Aorta (tissue), 5 donors: ENCODE measurements at places on chromosomes 16 and 17. TPM values are rescaled to one million over a fixed set of nuclear protein-coding genes. Genes with fewer than 3 reads are reported as not detected.

GRCh38 chr17:61209106-61209439 is 190.6 kb upstream of the TBX2 start:
- H3K4me1 ChIP-seq = peaks cover 6% of the 10 kb centered on the region
- H3K36me3 ChIP-seq = no peaks in the 10 kb centered on the region
- no peak for DNase-seq
- H3K4me3 ChIP-seq = no peak overlapping the region
- H3K27ac ChIP-seq = no peak overlapping the region
- H3K27me3 ChIP-seq = no peaks in the 10 kb centered on the region

The ABCC11 gene
- not detected for polyA plus RNA-seq

The CDRT15 gene
- polyA plus RNA-seq = not detected

GRCh38 chr17:57037411-57037810 is 47.6 kb upstream of the AKAP1 start:
- no peak overlapping the region for H3K27ac ChIP-seq
- DNase-seq = no peak

GRCh38 chr17:45954914-45955313 is 44.1 kb upstream of the STH start:
- no peaks in the 10 kb centered on the region for H3K27me3 ChIP-seq
- DNase-seq = no peak
- H3K4me1 ChIP-seq = no peaks in the 10 kb centered on the region
- H3K4me3 ChIP-seq = no peak overlapping the region
- no peak overlapping the region for H3K27ac ChIP-seq

DNA sequence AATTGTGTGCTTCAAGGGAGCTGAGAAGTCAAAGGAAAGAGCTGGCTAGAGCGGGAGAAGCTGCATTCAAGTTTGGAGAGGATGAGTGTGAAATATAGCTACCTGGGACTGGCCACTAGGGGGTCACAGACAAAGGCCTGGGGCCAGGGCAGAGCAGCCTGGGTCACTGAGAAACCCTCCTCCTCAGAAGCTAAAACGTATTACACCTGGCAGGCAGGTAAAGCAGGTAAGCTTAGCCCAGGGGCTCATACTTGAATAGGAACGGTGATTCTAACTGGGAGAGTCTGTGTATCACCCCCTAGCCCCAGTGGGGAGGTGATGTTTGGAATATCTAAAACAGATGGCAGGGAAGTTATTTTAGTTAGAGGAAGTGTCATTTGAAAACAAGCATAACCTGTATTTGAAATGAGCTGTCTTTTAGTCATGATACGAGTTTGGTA is 6.8 kb downstream of the KRT37 start:
- no peak for DNase-seq
- no peaks in the 10 kb centered on the region for H3K27me3 ChIP-seq
- H3K36me3 ChIP-seq = no peaks in the 10 kb centered on the region
- H3K4me1 ChIP-seq = no peaks in the 10 kb centered on the region
- H3K27ac ChIP-seq = no peak overlapping the region
- no peak overlapping the region for H3K4me3 ChIP-seq

GRCh38 chr16:17368446-17368845 is 102.3 kb downstream of the XYLT1 start:
- no peaks in the 10 kb centered on the region for H3K36me3 ChIP-seq
- H3K4me1 ChIP-seq = no peaks in the 10 kb centered on the region
- H3K4me3 ChIP-seq = no peak overlapping the region
- DNase-seq = no peak
- no peaks in the 10 kb centered on the region for H3K27me3 ChIP-seq

DNA sequence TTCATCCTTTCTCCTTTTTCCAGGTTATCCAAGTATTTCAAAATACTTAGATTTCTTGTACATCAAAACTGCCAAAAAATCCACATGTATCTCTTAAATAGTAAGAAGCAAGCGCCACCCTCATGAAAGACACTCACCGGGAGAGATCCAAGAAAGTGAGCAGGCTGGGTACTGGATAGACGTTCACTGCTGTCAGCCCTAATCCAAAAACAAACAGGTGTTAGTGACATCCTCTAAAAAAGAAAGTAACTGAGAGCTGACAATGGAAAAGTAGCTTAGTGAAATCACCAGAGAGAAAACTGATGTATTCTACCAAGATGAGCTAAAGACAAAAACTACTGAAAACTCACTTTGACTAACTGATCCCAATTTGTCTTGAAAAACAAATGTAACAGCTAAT is 46.1 kb downstream of the MARVELD3 start:
- no peak overlapping the region for H3K27ac ChIP-seq
- H3K27me3 ChIP-seq = no peaks in the 10 kb centered on the region
- no peak for DNase-seq
- peaks cover 4% of the 10 kb centered on the region for H3K36me3 ChIP-seq
- no peak overlapping the region for H3K4me3 ChIP-seq

The TBC1D3I gene
- polyA plus RNA-seq = 0.75 TPM

The DYNLRB2 gene
- polyA plus RNA-seq = not detected

DNA sequence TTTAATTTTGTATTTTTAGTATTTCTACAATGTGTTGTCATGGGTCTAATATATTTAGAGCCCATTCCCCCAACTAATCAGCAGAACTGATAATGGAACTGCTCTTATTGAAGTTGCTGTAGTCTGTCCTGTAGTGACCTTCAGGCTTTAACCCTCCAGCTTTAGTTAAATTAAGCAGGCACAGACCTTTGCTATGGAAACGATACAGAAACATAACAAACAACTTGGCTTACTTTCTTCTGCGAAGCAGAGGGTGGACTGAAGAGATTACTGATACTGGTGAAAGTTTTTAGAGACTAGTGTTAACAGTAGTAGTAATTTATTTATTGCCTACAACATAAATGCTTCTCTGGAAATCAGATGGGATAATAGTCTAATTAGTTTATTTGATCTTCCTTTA is 61.4 kb downstream of the NFATC3 start:
- no peak for DNase-seq
- no peak overlapping the region for H3K27ac ChIP-seq
- no peaks in the 10 kb centered on the region for H3K27me3 ChIP-seq
- H3K4me1 ChIP-seq = no peaks in the 10 kb centered on the region
- H3K36me3 ChIP-seq = no peaks in the 10 kb centered on the region
- no peak overlapping the region for H3K4me3 ChIP-seq

- no peaks in the 10 kb centered on the region for H3K27me3 ChIP-seq
- no peak overlapping the region for H3K4me3 ChIP-seq
- no peaks in the 10 kb centered on the region for H3K36me3 ChIP-seq
- DNase-seq = no peak
- no peaks in the 10 kb centered on the region for H3K4me1 ChIP-seq
- H3K27ac ChIP-seq = no peak overlapping the region
Observed at GRCh38 chr17:78973196-78973595, 6.5 kb downstream of the LGALS3BP start.

DNA sequence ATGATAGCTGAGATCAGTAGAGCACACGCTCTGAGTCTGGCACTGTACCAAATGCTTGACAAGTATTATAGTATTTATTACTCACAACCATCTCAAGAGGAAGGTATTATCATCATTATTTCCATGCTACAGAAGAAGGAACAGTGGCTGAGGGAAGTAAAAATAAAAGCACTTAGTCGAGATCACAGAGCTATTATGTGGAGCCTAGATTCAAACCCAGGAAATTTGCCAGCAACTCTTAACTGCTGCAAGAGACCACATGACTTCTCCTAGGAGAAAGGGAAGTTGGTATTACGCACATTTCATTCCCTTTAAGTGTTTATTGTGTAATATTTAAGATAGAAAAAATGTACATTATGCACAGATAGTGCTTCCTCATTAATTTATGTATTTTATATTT is 1.0 kb upstream of the RHOT1 start:
- peak overlapping the region; percentile 87 for H3K4me3 ChIP-seq
- H3K27me3 ChIP-seq = no peaks in the 10 kb centered on the region
- H3K27ac ChIP-seq = peak overlapping the region; percentile 87
- no peaks in the 10 kb centered on the region for H3K4me1 ChIP-seq

DNA sequence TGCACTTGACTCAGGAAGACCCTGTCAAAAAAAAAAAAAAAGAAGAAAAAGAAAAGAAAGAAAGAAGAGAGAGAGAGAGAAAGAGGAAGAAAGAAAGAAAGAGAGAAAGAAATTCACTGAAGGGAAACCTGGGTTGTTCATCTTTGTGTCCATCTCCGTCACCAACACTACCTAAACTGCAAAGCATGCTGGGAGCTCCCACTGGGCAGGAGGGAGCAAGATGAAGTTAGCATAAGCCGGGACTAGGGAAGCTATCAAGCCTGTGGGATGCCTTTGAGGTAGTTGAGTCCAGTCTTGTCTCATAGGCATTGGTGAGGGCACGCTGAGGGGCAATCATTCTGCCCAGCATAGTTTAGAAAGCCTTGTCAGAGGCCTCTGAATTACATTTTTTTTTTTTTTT is 7.6 kb upstream of the CBFB start:
- no peaks in the 10 kb centered on the region for H3K27me3 ChIP-seq
- H3K27ac ChIP-seq = no peak overlapping the region
- DNase-seq = no peak
- H3K4me3 ChIP-seq = no peak overlapping the region
- no peaks in the 10 kb centered on the region for H3K4me1 ChIP-seq
- no peaks in the 10 kb centered on the region for H3K36me3 ChIP-seq

The GSDMA gene
- polyA plus RNA-seq = not detected

DNA sequence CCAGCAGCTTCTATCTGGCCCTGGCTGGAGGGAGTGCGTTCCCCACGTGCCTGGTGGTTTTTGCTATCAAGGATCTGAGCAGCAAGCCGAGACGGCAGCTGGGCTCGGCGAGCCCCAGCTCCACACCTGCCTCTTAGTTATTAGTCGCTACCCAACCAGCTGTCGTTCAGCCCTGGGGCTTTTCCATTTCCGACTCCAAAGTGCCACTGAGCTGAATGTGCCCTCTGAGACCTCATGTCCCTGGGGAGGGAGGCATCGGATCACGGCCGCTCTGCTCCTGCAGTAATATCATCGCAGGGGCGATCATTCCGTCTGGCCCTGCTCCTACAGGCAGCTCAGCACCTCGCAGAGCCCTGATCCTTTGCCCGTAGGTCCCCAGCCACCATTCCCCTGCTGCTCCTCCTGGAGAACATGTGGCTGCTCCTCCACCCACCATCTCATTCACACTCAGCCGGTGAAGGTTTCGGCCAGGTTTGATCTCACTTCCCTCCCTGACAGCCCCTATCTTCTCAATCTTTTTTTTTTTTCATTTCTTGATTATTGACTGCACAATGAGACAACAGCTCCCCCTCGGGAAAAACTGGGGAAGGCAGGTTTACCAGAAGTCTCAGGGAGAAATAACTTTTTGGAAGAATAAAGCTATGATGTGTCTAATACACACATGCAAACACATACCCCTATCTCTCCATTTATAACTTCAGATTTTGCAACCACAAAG is 86.7 kb downstream of the ZFHX3 start:
- no peak for DNase-seq
- H3K27ac ChIP-seq = no peak overlapping the region
- H3K4me3 ChIP-seq = no peak overlapping the region

GRCh38 chr16:85313526-85314301 is 201.4 kb upstream of the CIBAR2 start:
- H3K27ac ChIP-seq = no peak overlapping the region
- H3K4me1 ChIP-seq = no peaks in the 10 kb centered on the region
- no peak overlapping the region for H3K4me3 ChIP-seq
- no peaks in the 10 kb centered on the region for H3K36me3 ChIP-seq

The SLC35G6 gene
- not detected for polyA plus RNA-seq

The VAT1 gene
- 65.3 TPM for polyA plus RNA-seq

GRCh38 chr17:76540381-76541300 is 797 bp downstream of the PRCD start:
- H3K36me3 ChIP-seq = no peaks in the 10 kb centered on the region
- no peaks in the 10 kb centered on the region for H3K4me1 ChIP-seq
- DNase-seq = peak; percentile 95
- H3K27ac ChIP-seq = no peak overlapping the region
- H3K27me3 ChIP-seq = no peaks in the 10 kb centered on the region
- no peak overlapping the region for H3K4me3 ChIP-seq

The ERAL1 gene
- 21.5 TPM for polyA plus RNA-seq

DNA sequence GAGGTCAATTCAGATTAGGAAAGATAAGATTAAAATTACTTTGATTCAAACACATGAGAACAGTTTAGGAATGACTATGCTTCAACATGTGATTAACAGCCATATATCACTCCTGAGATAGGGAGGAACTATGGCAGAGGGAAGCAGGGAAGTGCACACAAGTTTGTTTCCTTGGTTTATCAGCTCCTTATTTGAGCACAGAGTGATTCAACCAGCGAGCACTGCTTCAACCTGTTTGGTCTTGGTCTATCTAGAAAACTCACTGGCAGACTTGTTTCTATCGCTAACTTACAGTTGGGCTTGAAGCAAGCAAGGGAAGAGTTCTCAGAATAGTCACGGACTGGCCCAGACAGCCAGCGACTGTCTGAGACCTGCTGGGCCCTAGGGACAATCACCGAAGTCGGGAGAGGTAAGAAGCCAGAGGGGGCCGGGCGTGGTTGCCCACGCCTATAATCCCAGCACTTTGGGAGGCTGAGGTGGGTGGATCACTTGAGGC is 23.5 kb downstream of the TUBG1 start:
- no peaks in the 10 kb centered on the region for H3K27me3 ChIP-seq
- H3K27ac ChIP-seq = no peak overlapping the region
- no peaks in the 10 kb centered on the region for H3K4me1 ChIP-seq
- no peaks in the 10 kb centered on the region for H3K36me3 ChIP-seq

- H3K4me3 ChIP-seq = no peak overlapping the region
- H3K4me1 ChIP-seq = no peaks in the 10 kb centered on the region
- no peak overlapping the region for H3K27ac ChIP-seq
- DNase-seq = peak; percentile 39
Observed at GRCh38 chr17:81250286-81251093, 11.4 kb downstream of the NDUFAF8 start.

DNA sequence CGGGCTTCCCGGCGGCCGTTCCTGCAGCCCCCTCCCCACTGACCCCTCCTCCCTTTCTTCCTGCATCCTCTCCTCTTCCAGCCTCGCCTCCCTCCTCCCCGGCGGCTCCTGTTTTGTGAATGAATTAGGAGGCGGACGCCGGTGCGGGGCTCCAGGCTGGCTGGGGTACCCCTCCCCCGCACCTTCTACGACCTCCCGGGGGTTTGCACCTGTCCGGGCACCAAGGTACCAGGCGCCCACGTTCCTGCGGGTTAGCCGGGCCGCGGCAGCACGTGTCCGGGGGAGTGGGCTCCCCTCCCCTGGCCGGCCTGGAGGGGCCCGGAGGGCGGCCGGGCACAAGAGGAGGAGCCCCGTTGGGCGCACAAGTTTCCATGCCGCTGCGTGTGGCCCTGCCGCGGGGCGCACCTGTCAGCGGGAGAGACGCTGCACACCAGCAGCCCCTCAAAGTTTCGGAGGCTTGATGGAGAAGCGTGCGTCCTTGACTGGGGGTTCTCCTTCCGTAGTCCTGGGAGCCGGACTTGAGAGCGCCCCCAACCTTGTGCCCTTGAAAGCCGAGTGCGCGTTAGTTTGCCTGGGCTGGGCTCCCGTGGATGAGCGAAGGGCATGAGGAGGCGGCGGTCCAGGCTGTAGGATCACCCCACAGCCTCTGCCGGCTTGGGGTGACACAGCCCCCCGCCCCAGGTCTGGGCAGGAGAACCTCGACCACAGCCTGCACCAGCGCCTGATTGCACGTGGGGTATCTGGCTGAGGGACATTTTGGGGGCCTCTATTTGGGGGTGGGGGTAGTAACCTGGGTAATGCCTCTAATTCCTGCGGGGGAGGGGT is 1.2 kb downstream of the HAS3 start:
- H3K4me3 ChIP-seq = peak overlapping the region; percentile 56
- peaks cover 4% of the 10 kb centered on the region for H3K36me3 ChIP-seq
- peak; percentile 73 for DNase-seq

- no peaks in the 10 kb centered on the region for H3K4me1 ChIP-seq
- H3K36me3 ChIP-seq = no peaks in the 10 kb centered on the region
Observed at GRCh38 chr16:82133798-82134197, 36.2 kb downstream of the MPHOSPH6 start.

The FZD2 gene
- polyA plus RNA-seq = 3.9 TPM
